Natural killer cell treated with Interleukin-12 subunit alpha and Interleukin-12 subunit beta and Interleukin-15 and Interleukin-18, amount 100 ng/mL, for 72 hours (primary cell): ENCODE measurements at places on chromosomes 2 and 18. TPM values are rescaled to one million over a fixed set of nuclear protein-coding genes. Genes with fewer than 3 reads are reported as not detected.

DNA sequence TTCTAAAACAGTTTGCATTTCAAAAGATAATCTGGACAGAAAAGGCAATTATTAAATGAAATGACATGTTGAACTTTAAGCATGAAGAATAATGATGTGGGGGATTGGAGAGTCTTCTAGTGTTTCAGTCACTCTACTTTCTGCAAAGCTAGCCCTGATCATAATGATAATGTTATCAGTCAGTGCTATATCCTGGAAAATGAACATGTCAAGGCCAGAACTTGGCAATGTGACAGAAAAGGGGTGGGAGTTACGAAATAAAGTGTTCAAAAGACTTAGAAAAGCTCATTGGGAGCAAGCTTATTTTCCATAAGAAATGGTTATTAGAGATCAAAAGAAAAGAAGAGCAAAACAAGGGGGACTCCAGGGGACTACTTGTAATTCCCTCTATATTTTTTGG lies 288.5 kb upstream of the SLC8A1 start:
- DNase-seq, result no peak

- no peak for DNase-seq
These were observed 523.5 kb downstream of the LRRTM4 start for GRCh38 chr2:76998704-76999103.

GRCh38 chr18:24672165-24672941 lies 211.9 kb downstream of the HRH4 start:
- DNase-seq, result no peak

CPLX4 gene
- not detected for total RNA-seq
